ENCODE measurements at places on chromosomes 1 and 21.

- no peak for DNase-seq
Measured at GRCh38 chr1:40870135-40870728, 8.1 kb upstream of the CITED4 start.

GRCh38 chr1:2534687-2535441 lies 4.8 kb upstream of the HES5 start:
- no peak for DNase-seq

- no peak for DNase-seq
Measured at GRCh38 chr1:184929711-184930202, 44.6 kb downstream of the NIBAN1 start.

- DNase-seq = no peak
Measured at GRCh38 chr1:53899206-53899628, 5.2 kb downstream of the DIO1 start.

- DNase-seq = no peak
Measured at GRCh38 chr1:46174448-46175231, at the start of gene TSPAN1. Gene TSPAN1 (plus strand): TSS chr1:46175087. CDS start chr1:46181108, 6,021 bp downstream.

DNA sequence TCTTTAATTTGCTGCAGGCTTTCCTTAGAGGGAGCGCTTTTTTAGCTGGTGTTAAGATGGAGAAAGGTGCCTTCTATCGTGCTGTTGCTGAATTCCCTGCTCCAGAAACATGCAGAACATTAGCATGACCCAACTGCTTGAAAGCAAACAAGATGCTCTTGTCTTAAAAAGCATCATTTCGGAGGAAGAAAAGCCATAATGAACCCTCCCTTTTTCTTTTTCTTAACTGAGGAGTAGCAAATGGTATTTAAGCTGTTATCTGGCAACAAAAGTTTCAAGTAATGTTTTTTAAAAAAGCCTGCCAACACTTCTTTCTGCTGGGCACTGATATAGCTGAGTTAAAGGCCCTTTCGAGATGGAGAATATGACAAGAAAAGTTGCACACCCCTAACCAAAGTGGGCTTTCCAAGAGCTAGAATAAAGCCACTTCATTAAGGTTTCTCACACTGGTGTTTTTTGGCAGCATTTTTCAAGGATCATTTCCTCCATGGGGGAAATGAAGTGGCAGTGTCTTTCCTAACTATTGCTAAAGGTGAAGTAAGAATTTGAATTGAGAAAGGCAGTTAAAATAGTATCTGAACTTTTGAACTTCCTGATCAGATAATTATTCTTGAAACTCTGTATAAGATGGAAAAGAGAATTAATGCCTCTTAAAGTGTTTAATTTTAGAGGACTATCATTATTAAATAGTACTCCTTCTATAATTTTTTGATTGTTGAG lies 38.8 kb downstream of the ST6GALNAC5 start:
- DNase-seq = no peak

GRCh38 chr1:228465571-228466146 lies 21.5 kb upstream of the RNF187 start:
- no peak for DNase-seq

- DNase-seq = no peak
Measured at GRCh38 chr1:25135909-25136308, 96.4 kb downstream of the SYF2 start.

GRCh38 chr1:166811691-166812090 lies 27.6 kb upstream of the POGK start:
- no peak for DNase-seq

DNA sequence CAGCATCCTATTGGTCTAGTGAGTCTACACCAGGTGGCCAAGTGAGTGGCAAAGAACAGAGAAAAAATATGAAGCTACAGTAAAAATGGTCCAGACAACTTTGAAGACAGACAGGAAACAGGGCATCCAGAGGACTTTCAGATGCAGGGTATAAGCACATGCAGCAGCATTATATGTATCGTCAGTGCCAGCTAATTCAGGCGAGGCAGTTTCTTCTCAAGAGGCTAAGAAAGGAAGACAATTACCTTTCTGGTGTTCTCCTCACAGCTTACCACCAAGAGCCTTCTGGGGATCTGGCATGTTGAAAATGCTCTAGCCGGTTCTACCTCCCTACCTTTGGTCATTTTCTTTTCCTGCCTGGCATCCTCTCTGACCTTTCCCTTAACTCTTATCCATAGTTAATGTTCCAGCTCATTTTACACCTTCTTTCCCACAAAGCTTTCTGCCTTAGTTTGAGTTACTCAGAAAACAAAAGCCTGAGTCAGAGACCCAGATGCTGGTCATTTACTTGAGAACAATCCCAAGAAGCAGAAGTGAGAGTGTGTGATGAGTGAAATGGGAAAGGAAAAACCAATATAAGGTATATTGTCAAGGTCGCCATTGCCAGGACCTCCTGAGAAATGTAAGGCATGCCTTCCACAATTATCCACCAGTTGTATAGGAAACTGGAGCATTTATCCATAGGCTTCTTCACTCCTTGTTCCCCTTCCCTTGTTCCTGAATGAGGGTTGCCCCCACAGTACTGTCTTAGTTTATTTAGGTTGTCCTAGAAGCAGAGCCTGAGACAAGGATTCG lies 444.1 kb downstream of the PLPP3 start:
- peak; percentile 59 for DNase-seq

DNA sequence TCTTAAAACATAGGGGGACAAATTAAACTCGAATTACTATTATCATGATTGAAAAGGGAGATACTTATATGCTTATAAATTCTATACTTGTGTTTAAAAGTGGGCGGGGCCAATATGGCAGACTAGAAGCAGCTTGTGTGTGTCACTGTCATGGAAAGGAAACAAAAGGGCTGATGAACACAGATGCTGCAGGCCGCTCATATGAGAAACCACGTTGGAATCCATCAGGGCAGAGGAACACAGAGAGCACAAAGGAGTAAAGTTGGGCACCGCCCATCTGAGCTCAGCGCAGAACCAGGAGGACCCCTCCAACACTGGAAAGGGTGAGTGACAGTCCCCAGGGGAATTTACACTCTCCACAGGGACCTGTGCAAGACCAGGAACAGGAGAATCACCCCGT lies 107.0 kb downstream of the SLC5A9 start:
- no peak for DNase-seq

GRCh38 chr1:7516341-7516740 lies 254.8 kb upstream of the VAMP3 start:
- DNase-seq = no peak

- DNase-seq = no peak
Measured at GRCh38 chr21:15874615-15875014, 144.8 kb downstream of the USP25 start.

GRCh38 chr21:43619856-43620255 lies 39.4 kb downstream of the HSF2BP start:
- DNase-seq = no peak

DNA sequence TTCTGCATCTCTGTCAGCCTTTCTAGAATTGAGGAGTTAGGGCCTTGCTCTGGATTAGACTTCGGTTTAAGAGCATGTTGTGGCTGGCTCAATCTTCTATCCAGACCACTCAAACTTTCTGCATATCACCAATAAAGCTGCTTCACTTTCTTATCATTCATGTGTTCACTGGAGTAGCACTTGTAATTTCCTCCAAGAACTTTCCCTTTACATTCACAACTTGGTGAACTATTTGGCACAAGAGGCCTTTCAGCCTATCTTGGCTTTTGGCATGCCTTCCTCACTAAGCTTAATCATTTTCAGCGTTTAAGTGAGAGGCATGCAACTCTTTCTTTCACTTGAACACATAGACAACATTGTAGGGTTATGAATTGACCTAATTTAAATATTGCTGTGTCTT lies 3.6 kb upstream of the HORMAD1 start:
- DNase-seq = no peak

- DNase-seq = no peak
Measured at GRCh38 chr21:37237764-37238163, 29.4 kb downstream of the VPS26C start.

- DNase-seq = peak; percentile 93
Measured at GRCh38 chr1:160768295-160768657, 27.7 kb upstream of the LY9 start.

GRCh38 chr1:219781491-219781890 lies 146.9 kb downstream of the SLC30A10 start:
- DNase-seq = no peak

DNA sequence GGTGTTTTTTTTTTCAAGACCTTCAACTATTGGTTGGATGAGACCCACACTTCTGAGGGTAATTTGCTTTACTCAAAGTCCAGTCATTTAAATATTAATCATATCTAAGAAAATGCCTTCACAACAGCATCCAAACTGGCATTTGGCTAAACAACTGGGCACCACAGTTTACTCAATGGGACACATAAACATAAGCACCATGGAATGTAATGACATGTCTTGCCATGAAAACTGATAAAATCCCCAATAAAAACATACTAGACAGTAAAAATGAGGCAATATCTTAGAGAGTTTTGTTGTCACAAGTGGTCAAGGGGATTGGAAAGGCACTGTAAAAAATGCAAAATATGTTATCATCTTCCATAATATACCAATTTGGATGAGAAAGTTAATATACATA lies 838.8 kb upstream of the ADAMTS5 start:
- no peak for DNase-seq

DNA sequence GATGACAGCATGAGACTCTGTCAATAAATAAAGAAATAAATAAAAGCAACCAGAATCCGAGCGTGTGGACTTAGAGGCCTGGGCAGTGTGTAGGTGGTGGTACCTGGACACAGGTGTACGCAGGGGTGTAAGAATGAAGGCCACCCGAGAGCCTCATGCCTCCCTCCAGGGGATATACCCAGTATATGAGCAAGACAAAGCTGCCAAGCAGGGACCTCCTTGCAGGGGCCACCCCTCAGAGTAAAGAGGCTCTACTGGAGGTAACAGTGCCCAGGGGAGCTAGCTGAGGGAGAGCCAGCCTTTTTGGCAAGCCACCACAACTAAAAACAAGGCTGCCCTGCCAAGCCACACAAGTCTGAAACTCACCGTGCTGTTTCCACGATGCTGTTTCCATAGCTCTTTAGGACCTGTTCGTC lies 179.2 kb upstream of the RAB4A start:
- DNase-seq = no peak

DNA sequence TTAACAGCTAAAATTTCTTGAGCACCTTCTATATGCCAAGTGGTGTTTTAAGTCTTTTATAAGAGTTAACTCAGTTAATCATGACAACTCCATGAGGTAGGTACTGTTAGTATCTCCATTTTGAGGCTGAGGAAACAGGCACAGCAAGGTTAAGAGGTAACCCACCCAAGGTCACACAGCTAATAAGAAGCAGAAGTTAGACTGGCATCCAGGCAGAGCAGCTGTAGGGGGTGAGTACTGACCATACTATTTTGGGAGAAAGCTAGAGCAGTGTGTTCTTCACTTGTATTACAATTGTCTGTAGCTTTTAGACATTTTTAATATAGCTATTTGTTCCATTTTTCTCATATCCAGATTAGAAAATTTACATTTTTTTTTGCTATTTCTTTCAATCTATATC lies 4.8 kb downstream of the ATP6V1G3 start:
- no peak for DNase-seq

- DNase-seq = no peak
Measured at GRCh38 chr1:112522621-112523020, 13.9 kb downstream of the WNT2B start.

DNA sequence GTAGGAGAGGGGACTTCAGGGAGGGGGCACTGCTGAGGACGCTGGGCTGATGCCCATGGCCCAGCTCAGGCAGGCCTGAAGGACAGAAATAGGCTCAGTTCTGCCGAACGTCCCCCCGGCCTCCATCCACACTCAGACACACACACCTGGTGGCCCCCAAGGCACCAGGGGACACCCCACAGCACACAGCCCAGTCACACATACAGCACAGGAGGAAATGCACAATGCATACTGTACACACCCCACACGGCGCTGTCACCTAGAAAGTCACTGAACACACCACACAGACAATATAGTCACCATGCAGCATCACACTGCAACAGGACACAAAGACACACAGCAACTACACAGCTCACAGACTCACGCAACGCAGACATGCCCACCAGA lies 562 bp downstream of the SYTL1 start:
- no peak for DNase-seq

- no peak for DNase-seq
Measured at GRCh38 chr1:192379554-192379953, 62.8 kb downstream of the RGS21 start.

DNA sequence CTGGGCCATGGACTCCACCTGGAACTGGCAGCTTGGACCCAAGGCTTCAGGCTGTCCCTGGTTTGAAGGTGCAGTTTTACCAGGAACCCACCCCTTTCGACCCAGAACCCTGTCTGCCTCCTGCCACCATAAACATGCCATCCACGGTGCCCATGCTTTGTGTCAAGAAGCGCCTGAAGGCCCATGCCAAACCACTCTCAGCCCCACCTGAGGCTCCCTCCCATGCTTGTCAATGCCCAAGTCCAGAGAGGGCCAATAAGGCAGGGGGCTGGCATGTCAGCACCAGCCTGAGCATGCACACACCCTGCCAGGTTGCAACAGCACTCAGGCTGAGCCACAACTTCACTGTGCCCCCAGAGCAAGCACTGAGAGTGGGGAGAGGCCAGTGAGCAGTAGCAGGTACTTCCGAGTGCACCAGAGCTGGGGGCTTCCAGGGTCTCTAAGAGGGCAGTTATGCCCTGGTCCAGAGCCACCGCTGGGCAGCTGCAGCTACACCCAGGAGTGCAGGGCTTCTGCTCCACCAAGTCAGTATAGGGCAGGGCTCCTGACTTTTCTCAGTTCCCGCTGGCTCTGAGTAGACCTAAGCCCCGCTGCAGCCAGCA lies 1256.0 kb downstream of the AMY1C start:
- DNase-seq = no peak

Measured in GM12865 (cell line).